ENCODE measurements at places on chromosomes 16 and 17.

DNA sequence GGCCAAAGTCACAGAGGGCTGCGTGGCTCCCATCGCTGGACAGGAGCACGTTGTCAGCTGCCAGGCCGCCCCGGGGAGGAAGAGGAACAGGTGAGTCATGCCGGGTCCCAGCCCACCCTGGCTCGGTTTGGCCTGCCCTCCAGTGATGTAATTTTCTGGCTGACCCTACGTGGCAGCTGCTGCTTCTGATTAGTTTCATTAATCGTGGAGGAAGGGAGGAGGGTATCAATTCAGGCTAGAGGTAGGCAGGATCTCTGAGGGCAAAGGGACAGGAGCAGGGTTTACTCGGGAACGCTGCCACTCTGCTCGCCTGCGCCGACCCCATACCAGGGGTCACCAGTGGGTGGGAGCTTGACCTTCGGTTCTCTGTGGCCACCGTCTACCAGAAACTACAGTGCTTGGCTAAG is 11.7 kb upstream of the SPATA32 start:
- no peak for DNase-seq

DNA sequence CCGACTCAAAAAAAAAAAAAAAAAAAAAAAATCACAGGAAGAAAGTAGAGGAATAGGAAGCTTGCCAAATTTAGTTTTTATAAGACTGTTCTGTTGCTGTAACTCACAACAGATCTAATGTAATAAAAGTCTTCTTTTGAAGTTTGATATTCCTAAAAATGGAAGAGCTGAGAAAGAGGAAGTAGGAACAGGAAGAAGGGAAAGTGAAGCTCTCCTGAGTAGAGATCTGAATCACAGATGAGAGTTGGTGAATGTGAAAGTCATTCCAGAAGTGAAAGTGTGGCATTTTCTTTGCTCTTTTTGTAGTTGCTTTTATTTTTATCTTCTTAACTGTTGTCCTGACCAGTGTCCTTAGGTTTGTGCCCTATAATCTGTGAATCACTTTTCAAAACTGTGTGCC is 2.1 kb downstream of the NMT1 start:
- DNase-seq = no peak

GRCh38 chr16:57897053-57897784 is 73.7 kb downstream of the CNGB1 start:
- no peak for DNase-seq

- DNase-seq = no peak
Measured at GRCh38 chr17:49290690-49291359, 60.2 kb upstream of the PHOSPHO1 start.

- DNase-seq = no peak
Measured at GRCh38 chr16:75578725-75579124, 12.5 kb downstream of the GABARAPL2 start.

GRCh38 chr17:70071620-70072019 is 3.4 kb upstream of the KCNJ16 start:
- DNase-seq = no peak

- no peak for DNase-seq
Measured at GRCh38 chr17:29640413-29640812, 17.7 kb upstream of the CORO6 start.

DNA sequence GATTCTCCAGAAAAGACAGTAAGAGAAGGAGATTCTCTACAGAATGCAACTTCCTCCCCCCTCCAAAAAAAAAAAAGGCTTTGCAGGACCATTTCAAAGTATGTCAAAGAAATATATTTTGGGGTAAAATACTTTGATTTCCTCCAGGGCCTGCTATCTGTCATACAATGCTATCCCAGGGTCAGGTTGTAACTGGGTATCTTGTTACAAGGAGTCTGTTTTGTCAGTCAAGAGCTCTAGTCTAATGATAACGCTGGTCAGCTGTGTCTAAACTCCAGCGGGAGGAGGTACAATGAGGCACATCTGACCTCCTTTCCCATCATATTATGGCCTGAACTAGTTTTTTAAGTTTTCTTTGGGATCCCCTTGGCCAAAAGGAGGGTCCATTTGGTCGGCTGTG is 408.4 kb upstream of the CDH5 start:
- no peak for DNase-seq

- DNase-seq = peak; percentile 5
Measured at GRCh38 chr17:19766421-19767270, 18.5 kb upstream of the ALDH3A1 start.

GRCh38 chr16:3698941-3699340 is 18.4 kb downstream of the TRAP1 start:
- no peak for DNase-seq

DNA sequence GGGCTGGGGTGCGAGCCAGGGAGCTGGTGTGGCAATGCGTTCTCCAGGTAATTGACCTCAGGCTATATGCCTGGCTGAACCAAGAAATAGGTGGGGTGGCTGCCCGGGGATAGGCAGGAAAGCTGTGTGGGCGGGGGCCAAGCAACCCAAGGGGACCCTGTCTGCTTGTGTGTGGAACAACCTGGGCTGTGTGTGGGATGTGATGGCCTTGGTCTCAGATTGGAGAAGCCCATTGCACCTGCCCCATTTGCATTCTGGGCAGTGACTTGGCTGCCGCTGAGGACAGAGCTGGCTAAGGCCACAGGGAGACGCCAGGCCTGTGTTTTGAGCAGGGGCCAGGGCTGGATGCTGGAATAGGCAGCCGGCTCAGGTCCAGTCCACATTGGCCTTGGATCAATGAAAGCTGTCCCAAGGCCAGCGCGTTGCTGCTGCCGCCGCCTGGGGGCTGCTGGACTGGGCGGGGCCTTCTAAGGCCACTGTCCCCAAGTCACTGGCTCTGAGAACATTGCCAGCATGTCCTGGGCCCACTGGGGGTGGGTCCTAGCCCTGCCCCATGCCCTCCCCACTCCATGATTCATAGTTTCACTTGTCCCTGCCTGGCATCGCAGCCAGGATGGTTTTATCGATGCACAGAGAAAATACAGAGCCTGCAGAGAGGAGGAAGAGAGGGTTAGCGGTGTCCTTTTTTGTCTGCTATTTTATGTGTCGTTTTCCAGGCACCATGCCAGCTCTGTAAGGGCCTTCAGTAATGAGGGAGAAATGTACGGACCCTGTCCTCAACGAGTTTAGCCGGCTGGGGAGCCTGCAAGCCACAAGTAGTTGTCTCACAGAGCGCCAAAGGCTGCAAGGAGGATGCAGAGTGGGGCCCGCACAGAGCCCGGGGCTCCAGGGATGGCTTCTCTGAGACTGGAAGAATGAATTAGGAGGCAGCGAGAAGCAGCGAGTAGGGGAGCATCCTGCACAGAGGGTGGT is 43.9 kb downstream of the NKD1 start:
- peak; percentile 66 for DNase-seq

DNA sequence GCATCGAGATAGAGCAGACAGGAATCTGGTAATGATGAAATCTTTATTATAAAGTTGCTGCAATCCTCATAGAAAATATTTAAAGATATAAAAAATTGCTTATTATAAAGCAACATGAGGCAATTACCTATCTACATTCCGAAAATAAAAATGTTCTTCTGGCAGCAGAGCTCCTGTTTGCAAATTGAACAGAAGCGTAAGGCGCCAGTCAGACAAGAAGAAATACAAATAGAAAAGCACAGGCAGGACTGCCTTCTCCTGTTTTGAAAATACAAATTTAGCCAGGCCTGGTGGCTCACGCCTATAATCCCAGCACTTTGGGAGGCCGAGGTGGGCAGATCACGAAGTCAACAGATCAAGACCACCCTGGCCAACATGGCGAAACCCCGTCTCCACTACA is 95.6 kb downstream of the CDYL2 start:
- no peak for DNase-seq

GRCh38 chr17:73400915-73401545 is 89.2 kb upstream of the CDC42EP4 start:
- no peak for DNase-seq

- DNase-seq = no peak
Measured at GRCh38 chr17:57906910-57907309, 48.3 kb downstream of the CUEDC1 start.

DNA sequence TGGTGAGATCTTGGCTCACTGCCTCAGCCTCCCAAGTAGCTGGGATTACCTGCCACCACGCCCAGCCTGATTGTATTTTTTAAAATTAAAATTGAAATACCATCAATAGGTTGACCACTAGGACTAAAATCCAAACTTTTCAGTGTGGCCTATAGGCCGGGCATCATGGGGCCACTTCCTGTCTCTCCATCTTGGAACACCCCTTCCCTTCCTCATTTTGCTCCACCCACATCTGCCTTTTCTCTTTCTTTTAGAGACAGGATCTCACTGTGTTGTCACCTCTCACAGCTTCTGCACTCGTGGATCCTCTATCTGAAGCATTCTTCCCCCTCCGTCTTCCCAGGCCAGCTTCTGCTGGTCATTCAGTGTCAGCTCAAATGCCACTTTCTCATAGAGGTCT is 57.0 kb downstream of the BMERB1 start:
- no peak for DNase-seq

DNA sequence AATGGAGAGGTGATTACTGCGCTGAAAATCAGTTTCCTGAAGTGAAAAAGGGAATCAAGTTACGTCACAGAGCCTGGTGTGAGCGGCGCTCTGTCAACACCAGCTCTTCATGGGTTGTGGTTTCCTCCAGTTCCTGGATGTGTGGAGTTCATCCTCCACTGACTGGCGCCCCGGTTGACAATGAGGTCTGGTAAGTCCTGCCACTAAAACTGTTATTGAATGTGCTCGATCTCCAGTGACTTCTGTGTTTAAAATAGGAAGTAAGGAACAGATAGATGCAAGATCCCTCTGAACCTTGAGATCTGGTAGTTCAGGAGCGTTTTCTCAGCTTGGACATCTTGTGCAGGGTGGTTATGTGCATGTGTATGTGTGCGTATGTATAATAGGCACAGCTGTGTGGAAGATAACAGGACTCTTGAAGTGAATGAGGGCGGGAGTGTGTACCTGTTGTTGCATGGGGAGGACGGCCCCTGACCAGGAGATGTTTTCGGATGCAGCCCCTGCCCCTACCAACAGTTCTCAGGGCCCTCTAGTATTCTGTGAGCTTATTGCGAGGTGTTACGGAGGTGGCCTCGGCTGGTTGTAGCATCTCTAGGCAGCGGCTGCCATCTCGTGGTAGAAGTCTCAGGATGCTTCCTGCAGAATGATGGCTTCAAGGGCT is 22.0 kb upstream of the GOT2 start:
- peak; percentile 69 for DNase-seq

DNA sequence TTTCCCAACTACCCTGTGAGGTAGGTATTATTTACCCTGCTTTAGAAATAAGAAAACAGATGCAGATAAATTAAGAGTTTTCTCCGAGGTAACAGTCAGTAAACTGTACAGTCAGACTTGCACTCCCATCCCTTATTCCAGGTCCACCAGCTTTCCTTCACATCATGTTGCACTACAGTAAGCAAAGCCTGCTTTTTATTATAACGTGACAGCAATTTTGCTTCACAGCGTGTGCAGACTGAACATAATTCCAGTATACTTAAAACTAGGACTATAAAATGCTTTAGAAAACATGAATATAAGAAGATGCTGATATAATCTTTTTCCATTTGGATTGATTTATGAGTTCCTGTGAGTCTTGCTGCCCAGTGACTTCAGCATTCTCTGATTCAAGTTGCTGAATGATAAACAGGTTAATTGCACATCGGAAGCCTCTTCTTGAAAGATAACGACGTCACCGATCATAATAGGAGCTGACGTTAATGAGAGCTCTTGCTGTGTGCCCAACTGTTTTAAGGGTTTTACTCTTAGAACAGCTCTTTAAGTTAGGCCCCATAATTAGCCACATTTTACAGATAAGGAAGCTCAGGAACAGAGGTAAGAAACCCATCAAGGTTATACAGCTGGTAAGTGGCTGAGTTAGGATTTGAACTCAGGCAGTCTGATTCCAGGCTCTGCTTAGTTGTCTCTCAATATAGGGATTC is 1.4 kb downstream of the LIG3 start:
- no peak for DNase-seq

- DNase-seq = peak; percentile 65
Measured at GRCh38 chr17:32783602-32784001, 93.3 kb downstream of the MYO1D start.

DNA sequence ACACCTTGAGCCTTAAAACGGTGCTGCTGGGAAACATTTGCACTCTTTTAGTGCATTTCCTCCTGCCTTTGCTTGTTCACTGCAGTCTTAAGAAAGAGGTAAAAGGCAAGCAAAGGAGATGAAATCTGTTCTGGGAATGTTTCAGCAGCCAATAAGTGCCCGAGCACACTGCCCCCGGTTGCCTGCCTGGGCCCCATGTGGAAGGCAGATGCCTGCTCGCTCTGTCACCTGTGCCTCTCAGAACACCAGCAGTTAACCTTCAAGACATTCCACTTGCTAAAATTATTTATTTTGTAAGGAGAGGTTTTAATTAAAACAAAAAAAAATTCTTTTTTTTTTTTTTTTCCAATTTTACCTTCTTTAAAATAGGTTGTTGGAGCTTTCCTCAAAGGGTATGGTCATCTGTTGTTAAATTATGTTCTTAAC is 4.4 kb downstream of the SOX9 start:
- no peak for DNase-seq

- DNase-seq = no peak
Measured at GRCh38 chr16:56450275-56450985, 702 bp downstream of the NUDT21 start.

DNA sequence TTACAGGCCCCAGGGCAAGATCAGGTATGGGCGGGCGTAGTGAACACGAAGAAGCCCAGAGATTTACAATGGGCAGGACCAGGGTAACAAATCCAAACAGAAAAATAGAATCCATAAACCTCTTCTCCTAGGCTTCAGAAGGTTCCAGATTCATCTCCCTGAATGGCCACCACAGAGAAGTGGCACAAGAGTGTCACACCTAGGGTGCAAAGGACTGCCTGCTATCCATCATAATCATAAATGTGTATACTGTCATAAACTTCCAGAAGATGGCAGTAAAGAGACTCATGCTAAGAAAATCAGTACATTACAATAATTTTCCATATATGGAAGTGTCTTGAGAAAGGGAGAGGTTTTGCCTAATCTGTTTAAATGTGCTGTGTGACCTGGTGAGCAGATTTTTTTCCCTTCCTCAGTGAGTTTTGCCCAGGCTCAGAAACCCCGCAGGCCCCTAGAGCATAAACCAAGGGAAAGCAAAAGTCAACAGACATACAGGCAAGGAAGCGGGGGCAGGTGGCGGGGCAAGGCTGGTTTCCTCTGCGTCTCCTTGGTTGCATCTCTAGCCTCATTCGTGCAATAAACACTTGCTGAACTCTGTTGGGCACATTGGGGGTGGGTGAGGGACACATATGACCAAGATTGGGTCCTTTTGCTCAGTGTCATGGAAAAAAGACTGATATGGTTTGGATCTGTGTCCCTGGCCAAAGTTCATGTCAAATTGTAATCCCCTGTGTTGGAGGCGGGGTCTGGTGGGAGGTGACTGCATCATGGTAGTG is 92.0 kb upstream of the CDH5 start:
- DNase-seq = no peak

- no peak for DNase-seq
Measured at GRCh38 chr16:12515746-12516145, 287.9 kb downstream of the CPPED1 start.

GRCh38 chr17:79429864-79430494 is 180.9 kb downstream of the RBFOX3 start:
- DNase-seq = no peak
